ENCODE measurements at places on chromosomes 4 and X.
A peak's percentile ranks its signal among the peaks of the same experiment; 100 is the strongest.

GRCh38 chrX:19811807-19812604 is 75.4 kb downstream of the SH3KBP1 start:
- DNase-seq, result no peak

GRCh38 chr4:128284317-128284716 is 3.3 kb downstream of the PGRMC2 start:
- DNase-seq, result no peak

GRCh38 chr4:139278912-139279759 is 889 bp downstream of the MGARP start:
- DNase-seq, result no peak

GRCh38 chr4:39446483-39446841 is 12.3 kb downstream of the RPL9 start:
- no peak for DNase-seq

GRCh38 chrX:24259544-24260240 is 54.2 kb downstream of the SUPT20HL2 start:
- no peak for DNase-seq

DNA sequence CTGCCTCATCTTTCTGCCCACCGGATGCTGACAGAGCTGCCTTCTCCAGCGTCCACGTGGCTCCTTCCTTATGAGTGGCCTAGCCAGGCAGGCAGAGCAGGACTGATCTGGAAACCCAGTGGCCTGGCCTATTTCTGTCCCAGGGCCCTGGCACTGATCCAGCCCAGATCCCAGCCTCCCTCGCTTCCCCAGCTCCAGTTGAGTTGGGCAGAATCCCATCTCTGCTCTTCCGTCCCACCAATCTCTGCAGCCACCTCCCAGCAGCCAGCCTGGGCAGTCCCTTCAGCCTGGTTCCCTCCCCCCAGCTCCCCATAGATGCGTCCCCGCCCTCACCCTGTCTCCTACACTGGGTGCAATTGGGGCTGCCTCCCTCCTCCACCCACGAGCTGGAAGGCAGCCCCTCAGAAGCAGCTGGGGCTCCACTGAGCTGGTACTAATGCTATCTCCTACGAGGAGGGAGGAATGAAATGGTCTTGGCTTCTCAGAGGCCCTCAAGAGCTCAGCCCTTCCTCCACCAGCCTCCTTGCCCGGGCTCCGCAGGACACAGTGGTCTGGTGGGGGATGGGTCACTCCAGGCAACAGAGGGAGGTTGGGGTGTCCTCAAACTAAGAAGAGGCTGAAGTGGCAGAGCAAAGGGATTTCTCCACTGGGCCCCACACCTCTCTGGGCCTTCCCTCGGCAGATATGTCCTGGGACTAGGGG is 94.2 kb downstream of the PJA1 start:
- DNase-seq, result no peak

GRCh38 chr4:41000356-41000755 is 214.0 kb downstream of the APBB2 start:
- no peak for DNase-seq

DNA sequence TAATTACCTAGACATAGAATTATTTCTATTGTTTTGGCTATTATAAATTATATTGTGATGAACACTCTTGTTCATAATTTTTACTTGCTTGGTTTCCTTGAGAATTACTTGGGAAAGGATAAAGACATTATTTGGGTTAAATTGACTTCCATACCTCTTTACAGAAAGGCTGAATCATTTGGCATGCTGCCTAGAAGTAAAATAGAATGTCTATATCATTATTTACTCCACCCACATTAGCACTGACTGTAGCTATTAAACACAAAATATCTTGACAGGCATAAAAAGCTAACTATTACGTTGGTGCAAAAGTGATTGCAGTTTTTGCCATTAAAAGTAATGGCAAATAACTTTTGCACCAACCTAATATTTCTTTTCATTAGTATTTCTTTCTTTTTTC is 29.7 kb upstream of the ADH6 start:
- no peak for DNase-seq

GRCh38 chr4:72318421-72319170 is 250.4 kb downstream of the ADAMTS3 start:
- no peak for DNase-seq

DNA sequence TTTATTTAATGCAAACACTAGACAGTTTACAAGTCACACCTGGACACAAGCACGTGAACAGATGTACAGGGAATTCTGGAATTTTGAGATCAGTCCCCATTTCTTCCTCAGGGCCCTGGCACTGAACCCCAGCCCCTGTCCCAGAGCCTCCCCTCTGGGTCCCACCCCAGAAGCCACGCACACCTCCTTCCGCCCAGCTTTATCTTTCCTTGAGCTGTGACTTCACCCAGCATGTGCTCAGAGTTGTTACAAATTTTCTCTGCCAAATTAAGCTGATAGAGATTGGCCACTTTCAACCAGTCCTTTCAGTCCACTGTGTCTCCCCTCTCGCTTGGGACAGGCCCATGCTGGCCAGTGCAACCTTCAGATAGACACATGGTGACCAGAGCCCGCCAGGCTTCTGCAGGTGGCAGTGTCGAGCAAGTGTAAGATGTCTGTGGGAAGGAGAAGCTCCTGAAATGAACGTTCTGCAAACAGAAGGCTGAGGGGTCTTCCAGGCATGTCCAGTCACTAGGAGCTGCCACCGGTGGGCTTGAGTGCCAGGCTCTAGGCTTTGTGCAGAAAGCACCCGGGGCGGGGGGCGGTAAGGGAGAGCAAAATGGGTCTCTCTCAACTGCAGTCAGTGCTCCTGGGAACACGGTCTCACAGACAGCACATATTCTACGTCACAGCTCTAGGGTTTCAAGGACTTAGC is 73.3 kb downstream of the MTMR1 start:
- DNase-seq, result no peak

GRCh38 chrX:110722135-110722534 is 73.5 kb downstream of the CHRDL1 start:
- no peak for DNase-seq

GRCh38 chr4:144967161-144967560 is 130.8 kb downstream of the ANAPC10 start:
- DNase-seq, result no peak

GRCh38 chr4:139609647-139610046 is 53.6 kb upstream of the SETD7 start:
- DNase-seq, result no peak

- DNase-seq, result no peak
These were observed 5.8 kb downstream of the BEX4 start for GRCh38 chrX:103220511-103221323.

DNA sequence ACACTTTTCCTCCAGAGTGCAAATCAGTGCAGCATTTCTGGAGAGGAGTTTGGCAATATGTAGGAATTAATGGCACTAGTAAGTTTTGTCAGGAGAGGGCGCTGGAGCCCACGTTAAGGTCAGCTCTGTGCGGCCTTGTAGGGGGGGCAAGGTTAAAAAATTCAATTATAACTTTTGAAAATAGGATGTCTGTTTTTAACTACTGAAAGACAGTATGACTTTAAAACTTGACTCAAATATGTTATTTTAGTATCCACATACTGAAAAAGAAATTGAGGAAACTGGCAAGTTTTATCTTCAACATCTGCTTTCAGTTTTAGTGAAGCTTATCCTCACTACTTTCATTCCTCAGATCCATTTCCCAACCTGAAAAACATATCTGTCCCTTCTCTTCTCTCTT is 30.9 kb upstream of the HSD17B13 start:
- peak; percentile 35 for DNase-seq

DNA sequence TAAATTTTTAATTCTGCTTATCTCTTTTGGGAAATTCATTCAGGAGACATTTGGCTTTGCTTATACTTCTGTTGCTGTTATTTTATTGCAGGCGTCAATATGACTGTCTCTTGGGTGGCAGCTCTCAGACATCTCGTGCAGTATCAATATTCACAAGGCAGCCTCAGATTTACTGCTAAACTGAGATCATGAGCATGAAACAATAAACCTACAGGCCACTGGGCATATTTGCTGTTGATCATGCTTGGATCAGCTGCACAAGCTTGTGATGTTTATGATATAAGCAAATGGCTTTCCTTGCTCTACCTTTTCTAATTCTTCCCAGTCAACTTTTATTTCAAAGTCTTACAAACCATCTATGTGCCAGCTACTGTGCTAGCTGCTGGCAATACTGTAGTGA is 39.2 kb downstream of the TSPAN5 start:
- no peak for DNase-seq

DNA sequence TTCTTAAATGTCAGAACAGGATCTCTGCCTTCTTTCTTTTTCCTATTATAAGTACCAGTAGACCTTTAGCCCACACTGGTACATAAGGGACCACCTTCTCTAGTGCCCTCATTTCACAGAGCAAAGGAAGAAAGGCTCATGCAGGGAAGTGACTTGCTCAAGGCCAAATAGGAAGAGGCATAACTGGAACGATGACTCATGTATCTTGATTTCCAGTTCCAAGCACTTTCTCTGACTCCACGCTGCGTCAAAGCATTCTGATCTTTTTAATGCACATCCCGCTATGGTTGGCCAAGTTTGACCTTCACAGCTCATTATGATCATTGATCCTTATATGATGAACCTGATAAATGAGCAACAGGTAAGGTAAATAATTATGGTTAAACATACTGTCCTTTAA is 542.0 kb downstream of the GBA3 start:
- no peak for DNase-seq

DNA sequence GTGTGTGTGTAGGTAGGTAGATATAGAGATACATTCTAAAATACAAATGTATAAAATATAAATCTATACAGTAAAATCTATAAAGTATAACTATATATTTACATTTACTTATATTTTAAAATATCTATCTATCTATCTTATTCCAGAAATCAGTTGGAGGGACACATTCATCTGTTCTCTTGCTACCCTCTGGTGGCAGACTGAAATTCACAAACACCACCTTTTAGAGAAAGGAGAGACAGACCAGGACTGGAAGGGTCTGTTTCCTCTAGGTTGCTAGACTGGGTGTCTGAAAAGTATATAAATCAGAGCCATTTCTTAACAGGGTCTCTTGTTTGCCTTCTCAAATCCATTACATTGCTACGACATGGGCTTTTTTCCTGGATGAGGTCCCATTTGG is 343.0 kb downstream of the OPHN1 start:
- no peak for DNase-seq

GRCh38 chr4:55329012-55329411 is 17.0 kb upstream of the SRD5A3 start:
- no peak for DNase-seq

DNA sequence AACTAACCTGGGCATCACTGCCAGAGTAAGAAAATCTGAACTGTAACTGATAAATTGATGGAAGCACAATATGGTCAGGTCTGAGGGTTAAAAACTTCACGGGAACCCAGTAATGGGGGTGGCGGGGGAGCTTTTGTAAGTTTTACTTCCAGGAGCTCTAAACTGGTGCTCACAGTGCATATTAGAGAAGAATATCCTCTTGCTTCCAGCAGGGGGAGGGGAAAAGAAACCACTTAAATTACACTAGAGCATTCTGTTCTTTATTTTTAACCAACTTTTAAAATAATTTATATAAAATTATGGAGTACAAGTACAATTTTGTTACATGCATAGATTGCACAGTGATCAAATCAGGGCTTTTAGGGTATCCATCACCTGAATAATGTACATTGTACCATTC is 33.7 kb downstream of the WDR17 start:
- DNase-seq, result no peak

DNA sequence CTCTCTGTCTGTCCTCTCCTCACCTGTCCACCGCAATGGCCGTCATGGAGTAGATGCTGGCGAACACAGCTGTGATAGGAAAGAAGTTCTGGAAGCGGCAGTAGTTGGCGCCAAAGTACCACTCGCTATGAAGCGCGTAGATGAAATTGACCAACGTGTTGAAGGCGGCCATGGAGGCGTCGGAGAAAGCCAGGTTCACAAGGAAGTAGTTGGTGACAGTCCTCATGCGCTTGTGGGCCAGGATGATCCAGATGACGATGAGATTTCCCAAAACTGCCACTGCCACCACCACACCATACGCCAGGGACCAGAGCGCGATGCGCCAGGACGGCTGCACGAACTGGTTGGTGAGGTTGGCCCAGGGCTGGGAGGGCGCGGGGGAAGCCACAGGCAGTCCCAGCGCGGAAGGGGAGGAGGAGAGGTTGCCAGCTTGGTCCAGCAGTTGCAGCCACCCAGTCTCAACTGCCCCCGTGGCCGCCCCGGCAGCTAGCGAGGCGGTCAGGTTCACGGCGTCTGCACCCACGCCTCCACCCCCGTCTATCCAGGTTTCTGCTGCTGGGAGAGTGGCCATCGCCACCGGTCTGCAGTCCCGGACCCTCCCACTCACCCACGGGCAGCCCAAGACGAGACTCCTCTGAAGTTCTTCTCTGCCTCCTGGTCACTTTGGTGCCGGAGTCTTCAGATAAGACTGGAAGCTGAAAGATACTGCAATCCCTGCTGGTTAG is 518 bp downstream of the TACR3 start:
- DNase-seq, result no peak

All from CD4-positive, alpha-beta T cell (primary cell).